Thyroid gland (tissue), 4 donors: ENCODE measurements at places on chromosomes 16 and 17. TPM values are rescaled to one million over a fixed set of nuclear protein-coding genes. Genes with fewer than 3 reads are reported as not detected.

The NPIPA1 gene
- total RNA-seq, result 42.9 TPM

DNA sequence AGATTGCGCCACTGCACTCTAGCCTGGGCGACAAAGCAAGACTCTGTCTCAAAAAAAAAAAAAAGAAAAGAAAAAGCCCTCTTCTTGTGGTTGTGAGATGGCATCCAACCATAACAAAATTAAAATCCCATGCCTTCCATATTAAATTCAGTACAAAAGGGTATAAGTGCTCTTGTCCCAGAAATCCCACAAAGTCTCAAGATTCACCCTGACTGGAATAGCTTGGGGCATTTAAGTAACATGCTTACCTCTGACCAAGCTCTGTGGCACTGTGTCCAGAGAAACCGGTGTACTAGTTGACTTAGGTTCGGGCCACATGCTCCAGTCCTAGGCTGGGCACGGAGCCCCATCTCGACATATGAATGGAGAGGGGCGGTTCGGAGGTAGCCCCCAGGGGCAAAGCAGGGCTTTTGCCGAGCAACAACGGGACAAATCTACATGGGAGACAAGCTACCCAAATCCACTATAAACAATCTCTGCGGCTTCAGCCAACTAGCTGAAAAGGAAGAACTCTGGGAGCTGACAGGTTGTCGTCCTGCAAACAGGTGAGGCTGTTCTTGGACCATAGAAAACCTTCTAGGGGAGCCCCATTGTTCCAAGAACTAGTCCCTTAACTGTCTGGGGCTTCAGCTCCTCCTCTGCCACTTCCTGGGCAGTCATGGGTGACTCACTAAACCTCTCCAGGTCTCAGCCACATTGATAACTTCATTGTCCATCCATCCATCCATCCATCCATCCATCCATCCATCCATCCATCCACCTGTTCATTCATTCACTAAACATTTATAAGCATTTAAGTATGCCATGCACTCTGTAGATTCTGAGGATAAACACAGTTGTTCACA lies 10.3 kb upstream of the IL4R start:
- H3K27ac ChIP-seq, result no peak overlapping the region
- no peak overlapping the region for H3K4me3 ChIP-seq
- no peak for DNase-seq
- H3K4me1 ChIP-seq, result no peaks in the 10 kb centered on the region
- H3K36me3 ChIP-seq, result no peaks in the 10 kb centered on the region

DNA sequence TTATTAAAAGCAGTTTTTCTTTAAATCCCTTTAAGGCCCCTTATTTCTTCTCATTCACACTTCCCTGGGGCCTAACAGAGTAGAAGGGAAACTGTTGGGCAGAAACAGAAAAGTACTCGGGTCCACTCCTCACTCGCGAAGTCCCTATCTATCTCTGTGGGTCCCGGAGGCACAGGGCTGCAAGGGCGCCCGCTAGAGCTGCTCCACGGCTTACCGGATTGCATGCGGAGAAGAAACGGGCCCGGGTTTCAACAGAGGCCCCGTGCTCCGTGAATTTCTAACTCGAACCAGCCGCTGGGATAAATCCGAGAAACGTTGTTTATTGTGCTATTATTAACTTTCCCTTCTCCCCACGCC lies 4.3 kb downstream of the CBLN1 start:
- H3K36me3 ChIP-seq, result no peaks in the 10 kb centered on the region
- no peak overlapping the region for H3K27ac ChIP-seq
- no peak for DNase-seq
- H3K4me3 ChIP-seq, result no peak overlapping the region
- peaks cover 57% of the 10 kb centered on the region for H3K27me3 ChIP-seq

DNA sequence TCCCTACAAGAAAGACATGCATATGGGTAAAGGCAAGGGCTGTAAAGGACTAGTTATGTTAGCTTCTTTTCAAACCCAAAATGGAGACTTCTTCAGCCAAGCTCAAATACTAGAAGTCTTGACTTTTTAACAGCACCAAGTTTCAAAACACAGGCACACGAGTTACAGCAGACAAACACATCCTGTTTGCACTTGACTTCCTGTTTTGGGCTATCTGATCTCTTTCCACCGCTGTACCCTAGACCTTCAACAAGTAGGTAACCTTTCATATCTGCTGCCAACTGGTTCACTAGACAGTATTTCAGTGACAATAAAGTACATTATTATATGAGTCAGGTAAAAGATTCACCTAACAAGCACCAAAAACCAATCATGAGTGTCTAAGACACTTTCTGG lies 12.3 kb downstream of the RFFL start:
- no peaks in the 10 kb centered on the region for H3K36me3 ChIP-seq
- peak overlapping the region; percentile 53 for H3K27ac ChIP-seq
- H3K4me1 ChIP-seq, result peaks cover 26% of the 10 kb centered on the region

DNA sequence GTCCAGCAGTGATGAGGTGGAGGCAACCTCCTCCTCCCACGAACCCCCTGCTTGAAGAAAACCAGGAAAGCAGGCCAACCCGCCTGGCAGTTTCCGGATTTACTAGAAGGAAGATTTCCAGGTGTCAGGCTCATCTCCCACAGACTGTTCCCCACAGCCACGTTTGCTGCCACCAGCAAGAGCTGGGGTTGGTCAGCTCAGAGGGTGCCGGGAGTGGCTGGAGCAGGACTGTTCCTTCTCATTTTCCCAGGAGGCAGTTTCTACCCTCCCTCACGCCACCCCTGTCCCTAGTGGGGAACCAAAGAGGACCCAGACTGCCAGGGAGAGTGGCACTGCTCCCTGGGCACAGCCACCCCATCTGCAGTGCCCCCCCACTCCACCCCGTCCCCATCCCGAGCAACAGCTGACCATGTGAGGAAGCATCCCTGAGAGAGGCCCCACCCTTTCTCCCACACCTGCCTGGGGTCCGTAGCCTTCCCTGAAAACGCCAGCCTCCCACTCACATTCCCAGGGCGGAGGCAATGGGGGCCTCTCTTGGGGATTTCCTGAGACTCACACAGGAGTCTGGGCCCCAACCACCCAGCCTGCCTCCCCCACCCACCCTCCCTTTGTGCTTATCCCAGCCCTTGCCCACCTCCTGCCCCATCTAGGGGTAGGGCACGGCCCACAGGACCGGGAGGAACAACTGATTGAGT lies 5.9 kb downstream of the KRT17 start:
- H3K27me3 ChIP-seq, result no peaks in the 10 kb centered on the region
- no peak overlapping the region for H3K27ac ChIP-seq
- H3K36me3 ChIP-seq, result no peaks in the 10 kb centered on the region
- H3K4me1 ChIP-seq, result no peaks in the 10 kb centered on the region
- H3K4me3 ChIP-seq, result no peak overlapping the region

GRCh38 chr17:6941989-6942388 lies 53.9 kb upstream of the ALOX12 start:
- no peaks in the 10 kb centered on the region for H3K36me3 ChIP-seq
- H3K4me3 ChIP-seq, result no peak overlapping the region
- no peak overlapping the region for H3K27ac ChIP-seq
- no peak for DNase-seq
